ENCODE measurements at places on chromosomes 3 and 15. TPM values are rescaled to one million over a fixed set of nuclear protein-coding genes. Genes with fewer than 3 reads are reported as not detected.

Gene LRTM1
- total RNA-seq = not detected

Gene PLXNA1
- 139 TPM for total RNA-seq

Gene KLHL40
- not detected for total RNA-seq

Gene GCSAM
- total RNA-seq = under 0.01 TPM

Gene SH2D7
- total RNA-seq = not detected

Gene A4GNT
- total RNA-seq = not detected

Gene PPARG
- total RNA-seq = 18.7 TPM

Gene RTP4
- under 0.01 TPM for total RNA-seq

Gene SAMMSON
- not detected for total RNA-seq

Gene MYH15
- 0.07 TPM for total RNA-seq

Gene NDN
- 6.5 TPM for total RNA-seq

Gene ECE2
- not detected for total RNA-seq

Gene MINAR1
- 0.34 TPM for total RNA-seq

Gene DMXL2
- total RNA-seq = 13.3 TPM

Gene SERPINI2
- total RNA-seq = not detected

Gene CNBP
- total RNA-seq = 379 TPM

Gene FETUB
- not detected for total RNA-seq

Gene MB21D2
- total RNA-seq = 6.5 TPM

Gene CDCP1
- total RNA-seq = 141 TPM

Gene HLTF
- total RNA-seq = 22.1 TPM

Gene SEMA6D
- total RNA-seq = 1.0 TPM

Gene CD96
- not detected for total RNA-seq

Gene RTP1
- not detected for total RNA-seq

Gene SGO1
- 0.14 TPM for total RNA-seq

Gene CEP97
- 19.1 TPM for total RNA-seq

Gene ZNF80
- not detected for total RNA-seq

Gene DAZL
- total RNA-seq = not detected

Gene HYAL3
- total RNA-seq = 8.5 TPM

Gene CHRM5
- total RNA-seq = not detected

Gene ITIH4
- total RNA-seq = 2.5 TPM

Gene STAB1
- 0.07 TPM for total RNA-seq

Gene WDR93
- not detected for total RNA-seq

Gene C2CD4A
- 3.0 TPM for total RNA-seq

Gene PRSS50
- not detected for total RNA-seq

Gene KBTBD12
- total RNA-seq = under 0.01 TPM

Gene SLC38A3
- total RNA-seq = not detected

Gene MOBP
- not detected for total RNA-seq

Gene TGM4
- 0.34 TPM for total RNA-seq

Gene IRAK2
- 20.1 TPM for total RNA-seq

Gene CXCR6
- not detected for total RNA-seq

Gene FOXB1
- not detected for total RNA-seq
